ENCODE measurements at places on chromosomes 12 and 14.

GRCh38 chr14:23186913-23187654 lies 3.6 kb upstream of the SLC7A8 start:
- DNase-seq: no peak

GRCh38 chr14:65162031-65162430 lies 59.7 kb upstream of the MAX start:
- no peak for DNase-seq

GRCh38 chr12:52616680-52617402 lies 1.5 kb downstream of the KRT73 start:
- no peak for DNase-seq

DNA sequence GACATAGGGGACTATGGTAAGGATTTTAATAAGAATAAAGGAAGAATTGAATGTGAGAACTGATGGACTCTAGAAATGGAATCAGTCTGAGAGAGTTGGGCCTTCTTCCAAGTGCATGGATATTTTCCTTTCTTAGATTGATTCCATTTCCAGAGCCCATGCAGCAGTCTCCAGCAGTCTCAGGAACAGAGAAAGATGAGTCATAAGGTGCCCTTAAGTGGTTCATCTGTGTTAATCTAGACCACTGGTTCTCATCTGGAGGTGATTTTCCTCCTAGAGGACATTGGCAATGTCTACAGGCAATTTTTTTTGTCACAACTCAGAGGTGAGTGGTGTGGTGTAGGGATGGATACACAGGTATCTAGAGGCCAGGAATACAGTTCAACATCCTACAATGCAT lies 25.9 kb downstream of the TRIM9 start:
- DNase-seq: no peak

DNA sequence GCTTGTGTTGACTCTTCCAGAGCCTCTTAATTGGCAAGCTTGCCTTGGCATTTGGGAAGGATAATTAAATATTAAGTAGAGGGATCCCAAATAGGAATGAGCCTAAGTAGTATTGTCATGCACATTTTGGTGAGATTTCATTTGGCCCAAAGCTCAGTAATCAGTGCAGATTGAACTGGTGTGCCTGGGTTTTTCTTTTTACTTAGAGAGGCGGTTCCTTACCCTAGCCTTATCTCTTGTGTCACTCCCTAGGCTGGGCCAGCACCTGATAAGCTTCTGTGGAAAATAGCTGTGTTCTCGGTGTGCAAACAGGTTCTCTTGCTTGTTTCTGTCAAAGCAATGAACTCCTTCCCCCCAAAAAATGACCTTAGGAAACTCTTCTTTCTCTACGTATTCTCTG lies 9.3 kb upstream of the B4GALNT3 start:
- DNase-seq: no peak

GRCh38 chr12:32270818-32271710 lies 128.3 kb upstream of the FGD4 start:
- no peak for DNase-seq

DNA sequence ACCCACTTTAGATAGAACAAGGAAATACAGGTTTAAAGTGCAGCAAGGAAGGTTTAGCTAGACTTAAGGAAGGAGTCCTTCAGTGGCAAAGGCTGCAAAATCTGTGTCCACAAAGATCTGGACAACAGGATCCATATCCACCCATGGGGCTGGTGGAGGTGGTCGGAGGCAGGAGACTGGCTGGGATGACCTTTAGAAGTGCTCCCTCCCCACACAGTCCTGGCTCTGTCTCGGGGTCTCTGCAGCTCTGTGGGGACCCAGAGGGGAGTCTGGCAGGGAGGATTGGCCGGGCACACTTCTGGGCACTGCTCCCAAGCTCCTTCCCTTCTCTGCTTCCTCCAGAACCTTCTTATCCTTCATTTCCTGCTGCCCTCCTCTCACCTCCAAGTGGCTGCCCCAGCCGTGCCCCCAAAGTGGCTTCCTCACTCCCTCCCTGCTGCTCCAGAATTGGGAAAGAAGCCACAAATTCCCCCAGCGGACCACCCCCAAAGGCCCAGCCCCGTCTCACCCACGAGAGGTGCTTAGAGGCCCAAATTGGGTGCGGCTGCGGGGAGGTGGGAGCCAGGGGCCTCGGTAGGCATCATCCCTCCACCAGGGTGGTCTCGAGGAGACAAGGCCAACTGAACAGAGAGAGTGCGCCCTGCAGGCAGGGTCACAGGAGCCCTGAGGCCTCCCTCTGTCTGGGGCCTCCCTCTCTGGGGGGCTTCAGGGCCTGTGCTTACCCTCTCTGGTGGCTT lies 21.9 kb upstream of the PGF start:
- DNase-seq: no peak
